ENCODE measurements at places on chromosomes 3 and 15.

- no peak for DNase-seq
These were observed 153.2 kb downstream of the CTNNB1 start for GRCh38 chr3:41352510-41352909.

- DNase-seq = no peak
These were observed 578.3 kb downstream of the PDCD6IP start for GRCh38 chr3:34376691-34377090.

- no peak for DNase-seq
These were observed 121.8 kb downstream of the ADAM10 start for GRCh38 chr15:58627701-58628100.

DNA sequence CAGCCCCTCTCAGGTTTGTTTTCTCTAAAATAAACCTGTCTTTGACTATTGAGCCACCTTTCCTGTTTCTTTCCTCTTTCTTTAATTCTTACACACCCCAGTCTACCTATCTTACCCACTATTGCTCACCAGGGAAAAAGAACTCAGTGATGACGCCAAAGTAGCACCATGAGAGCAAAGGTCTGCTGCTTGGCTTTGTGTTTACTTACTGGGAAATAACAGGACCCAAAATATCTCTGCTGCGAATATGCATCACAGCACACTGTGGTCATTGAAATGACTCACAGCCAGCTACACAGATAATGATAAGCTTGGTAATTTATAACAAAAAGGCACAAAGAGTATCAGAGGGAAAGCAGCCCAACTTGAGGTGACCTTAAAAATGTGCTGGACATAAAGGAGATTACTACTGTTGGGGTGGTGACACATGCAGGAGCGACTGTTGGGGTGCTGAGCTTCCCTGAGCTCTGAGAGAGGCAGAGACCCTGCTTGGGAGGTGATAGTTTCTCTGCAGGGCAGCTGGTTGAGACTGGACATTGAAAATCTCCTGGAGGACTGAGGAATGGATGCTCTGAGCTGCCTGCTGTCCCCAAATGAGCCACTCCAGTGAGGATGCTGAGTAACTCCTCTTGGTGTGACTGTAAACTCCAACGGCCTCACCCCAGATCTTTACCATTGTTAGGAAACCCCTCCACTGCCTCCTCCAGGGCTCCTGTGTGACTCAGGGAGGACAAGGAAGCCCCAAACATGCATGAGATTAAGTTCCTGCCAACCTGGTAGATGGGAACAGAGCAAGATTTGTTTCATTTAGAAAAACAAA lies 14.5 kb downstream of the EFCAB12 start:
- no peak for DNase-seq

GRCh38 chr15:30922480-30923311 lies 19.0 kb downstream of the FAN1 start:
- no peak for DNase-seq

DNA sequence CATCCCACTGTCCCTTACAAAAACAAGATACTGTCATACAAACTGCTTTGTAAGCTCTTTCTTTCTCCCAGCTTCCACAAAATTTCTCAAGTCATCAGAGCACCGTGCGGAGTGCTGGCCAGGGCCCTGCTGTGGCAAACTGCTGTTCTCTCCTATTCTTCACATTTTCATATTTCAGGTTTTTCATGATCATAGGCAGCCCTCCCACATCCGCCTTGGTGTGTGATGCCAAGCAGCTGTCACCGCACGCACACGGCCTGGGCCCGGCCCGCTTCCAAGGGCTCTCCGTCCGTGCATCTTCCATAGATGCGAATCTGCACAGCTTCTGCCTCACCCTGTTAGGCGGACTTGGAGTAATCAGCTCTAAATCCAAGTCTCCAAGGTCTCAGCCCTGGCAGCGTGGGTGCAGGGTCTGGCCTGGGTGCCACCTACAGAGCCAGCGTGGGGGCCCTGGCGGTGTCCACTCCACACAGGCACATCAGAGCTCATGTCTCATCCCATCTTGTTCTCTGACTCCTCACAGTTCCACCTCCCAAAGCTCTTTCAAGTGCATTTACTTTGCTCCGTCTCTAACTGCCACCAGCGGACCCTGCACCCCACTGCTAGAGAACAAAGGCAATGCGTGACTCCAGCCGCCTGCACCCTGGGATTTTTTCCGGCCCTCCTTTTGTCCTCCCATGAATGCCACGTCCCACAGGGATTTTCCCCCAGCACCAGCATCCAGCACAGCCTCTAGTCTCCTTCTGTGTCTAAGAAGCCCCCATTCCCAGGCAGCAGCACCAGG lies 27.2 kb downstream of the CYFIP1 start:
- no peak for DNase-seq

DNA sequence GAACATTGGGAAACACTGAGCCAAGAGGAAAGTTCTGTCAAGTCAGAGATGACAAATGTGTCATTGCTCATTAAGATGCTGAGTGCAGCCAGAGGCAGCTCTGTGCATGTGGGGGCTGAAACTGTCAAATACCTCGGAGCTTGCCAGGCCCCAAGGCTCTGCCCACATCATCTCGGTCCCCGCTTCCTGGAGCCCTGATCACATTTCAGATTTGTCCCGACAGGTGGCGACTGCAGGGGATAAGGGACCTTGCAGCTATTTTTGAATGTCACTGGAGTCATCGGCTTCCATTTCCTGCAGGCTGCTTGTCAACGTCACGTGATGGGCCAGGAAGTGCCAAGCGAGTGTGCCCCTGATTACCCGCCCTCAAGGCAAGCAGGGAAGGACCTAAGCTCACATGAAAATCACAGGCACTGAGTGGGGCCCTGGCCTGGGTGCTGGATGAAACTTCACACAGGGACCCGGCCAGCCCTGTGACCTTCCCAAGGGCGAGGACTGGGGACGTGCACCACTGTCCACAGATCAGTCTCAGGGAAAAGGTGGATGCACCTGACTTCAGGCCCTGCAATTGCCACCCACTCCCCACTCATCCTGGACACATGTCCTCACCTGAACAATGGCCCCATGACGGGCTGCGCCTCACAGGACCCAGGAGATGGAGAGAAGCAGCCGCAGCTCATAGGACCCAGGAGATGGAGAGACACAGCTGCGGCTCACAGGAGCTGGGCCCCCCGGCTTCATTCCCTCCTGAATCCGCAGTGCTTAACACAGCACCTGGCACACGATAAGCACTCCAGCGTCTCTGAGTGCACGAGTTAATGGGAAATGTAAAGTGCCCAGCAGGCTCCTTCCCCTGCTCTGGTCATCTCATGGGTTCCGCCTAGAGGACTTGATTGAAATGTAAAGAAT lies 73.4 kb downstream of the NUP210 start:
- DNase-seq = peak; percentile 55

GRCh38 chr3:110958313-110959147 lies 113.1 kb upstream of the NECTIN3 start:
- DNase-seq = no peak

DNA sequence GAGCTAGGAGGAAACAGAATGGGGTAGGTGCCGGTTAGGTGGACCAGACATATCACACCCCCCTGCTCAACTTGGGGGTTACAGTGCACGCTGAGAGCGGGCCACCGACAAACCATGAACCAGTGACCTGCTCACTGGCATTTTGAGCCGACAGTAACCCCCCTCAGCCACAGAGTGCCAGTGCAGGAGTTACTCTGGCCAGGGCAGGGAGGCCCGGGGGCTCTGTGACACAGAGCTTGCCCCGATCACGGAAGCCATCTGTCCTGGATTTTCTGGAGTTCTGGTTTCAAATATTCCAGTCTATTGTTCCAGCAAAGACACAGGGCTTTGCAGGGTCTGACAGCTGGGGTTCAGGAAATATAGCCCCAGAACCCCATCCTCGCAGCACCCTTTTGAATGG lies 225.2 kb downstream of the VPS13C start:
- DNase-seq = no peak

DNA sequence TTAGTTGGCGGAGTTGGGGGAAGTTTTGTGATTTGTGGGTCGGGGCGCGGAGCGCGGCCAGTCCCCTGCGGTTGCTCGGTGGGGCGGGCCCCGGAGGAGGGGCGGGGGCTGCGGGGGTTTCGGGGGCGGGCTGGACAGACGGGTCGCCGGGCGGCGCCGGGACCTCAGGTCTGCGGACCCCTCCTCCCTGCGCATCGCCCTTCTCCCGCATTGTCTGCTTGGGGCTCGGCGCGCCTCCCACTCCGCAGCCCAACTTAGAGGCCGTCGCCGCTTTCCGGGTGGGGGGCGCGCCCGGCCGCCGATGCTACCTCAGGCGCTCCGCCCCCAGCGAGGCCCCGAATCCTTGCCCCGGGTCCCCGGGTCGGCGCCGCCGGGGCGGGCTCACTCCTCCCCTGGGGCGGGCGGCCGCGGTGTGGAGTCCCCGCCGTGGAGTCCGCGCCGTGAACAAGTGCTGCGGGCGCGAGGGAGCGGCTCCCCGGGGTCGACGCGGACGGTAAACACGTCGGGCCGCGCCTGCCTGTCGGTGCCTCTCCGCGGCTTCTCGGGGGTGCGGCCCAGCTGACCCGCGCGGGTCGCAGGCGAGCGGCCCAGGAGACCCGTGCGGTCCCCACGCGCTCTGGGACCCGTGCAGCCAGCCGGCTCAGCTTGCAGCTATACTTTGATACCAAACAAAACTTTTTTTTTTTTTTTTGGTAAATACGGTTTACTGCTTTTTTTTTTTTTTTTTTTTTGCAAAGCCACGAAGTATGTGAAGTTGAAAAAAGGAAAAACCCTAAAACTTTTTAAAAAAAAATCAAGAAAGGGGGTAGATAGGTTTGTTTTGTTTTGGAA lies 624 bp downstream of the AKAP13 start:
- DNase-seq = peak; percentile 56

- DNase-seq = no peak
These were observed 375.6 kb upstream of the TPRG1 start for GRCh38 chr3:188796122-188796631.

DNA sequence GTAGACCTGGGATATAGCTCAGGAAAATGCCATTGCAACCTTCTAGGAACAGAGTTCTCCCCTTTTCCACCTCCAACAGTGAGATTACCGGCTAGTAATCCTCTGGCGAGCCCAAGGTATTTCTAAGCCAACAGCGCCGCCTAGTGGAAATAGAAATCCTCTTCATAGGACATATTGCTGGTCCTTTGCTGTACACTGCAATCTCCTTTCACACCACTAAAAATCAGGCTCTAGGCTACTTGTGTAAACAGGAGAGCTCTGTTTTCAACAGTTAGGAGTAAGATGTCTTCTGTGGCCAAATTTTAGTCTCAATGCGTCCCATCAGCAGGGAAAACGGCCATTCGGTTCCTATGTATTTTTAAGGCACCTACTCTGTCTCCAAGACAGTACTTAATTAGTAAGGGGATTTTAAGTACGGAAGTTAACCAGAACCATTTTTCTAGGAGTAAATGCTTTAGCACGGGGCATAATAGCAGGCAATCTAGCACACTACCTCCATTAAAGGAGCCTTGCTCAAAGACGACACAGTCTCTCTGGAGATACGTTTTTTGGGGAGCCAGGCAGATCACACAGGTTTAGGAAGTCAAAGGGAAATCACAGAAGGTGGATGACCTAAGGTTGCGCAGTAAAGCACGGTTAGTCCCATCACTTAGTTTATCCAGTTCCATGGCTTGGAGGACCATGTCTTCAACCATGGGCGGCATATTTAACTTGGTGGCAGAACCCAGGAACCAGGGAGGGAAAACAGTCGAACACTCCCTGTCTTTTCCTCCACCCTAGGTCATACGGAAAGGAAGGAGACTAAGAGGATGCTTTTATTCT lies 43.8 kb downstream of the NCEH1 start:
- DNase-seq = peak; percentile 38

DNA sequence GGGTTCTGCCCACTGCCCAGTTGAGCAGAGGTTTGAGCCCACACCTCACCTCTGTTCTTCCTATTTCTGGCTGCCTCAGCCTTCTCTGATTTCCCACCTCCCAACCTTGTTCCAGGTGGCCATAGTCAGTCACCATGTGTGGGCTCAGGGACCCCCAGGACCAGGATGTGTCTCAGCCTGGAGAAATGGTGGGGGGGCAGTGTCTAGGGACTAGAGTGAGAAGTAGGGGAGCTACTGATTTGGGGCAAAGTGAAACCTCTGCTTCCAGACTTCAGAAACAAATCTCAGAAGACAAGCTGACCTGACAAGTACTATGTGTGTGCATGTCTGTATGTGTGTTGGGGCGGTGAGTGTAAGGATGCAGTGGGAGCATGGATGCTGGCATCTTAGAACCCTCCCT lies 22.9 kb downstream of the SHF start:
- DNase-seq = no peak

- DNase-seq = no peak
These were observed 17.2 kb downstream of the CASR start for GRCh38 chr3:122200661-122201060.

DNA sequence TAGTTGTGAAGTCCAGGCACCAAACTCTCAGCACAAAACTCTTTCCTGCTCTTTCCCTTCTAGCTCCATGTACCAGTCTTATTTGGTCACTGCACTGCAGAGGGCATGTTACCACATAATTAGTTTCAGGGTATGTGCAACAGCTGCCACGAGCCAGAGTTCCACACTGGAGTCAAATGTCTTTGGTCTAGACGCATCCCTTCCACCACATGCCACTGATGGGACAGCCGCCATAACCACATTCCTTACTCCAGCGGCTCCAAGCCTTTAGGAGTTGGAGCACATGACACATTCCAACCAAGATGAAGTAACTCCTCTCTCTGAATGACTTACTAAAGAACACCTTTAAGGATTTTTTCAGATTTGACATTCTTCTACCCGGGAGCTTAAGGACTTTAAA lies 153.4 kb downstream of the ERC2 start:
- DNase-seq = no peak

DNA sequence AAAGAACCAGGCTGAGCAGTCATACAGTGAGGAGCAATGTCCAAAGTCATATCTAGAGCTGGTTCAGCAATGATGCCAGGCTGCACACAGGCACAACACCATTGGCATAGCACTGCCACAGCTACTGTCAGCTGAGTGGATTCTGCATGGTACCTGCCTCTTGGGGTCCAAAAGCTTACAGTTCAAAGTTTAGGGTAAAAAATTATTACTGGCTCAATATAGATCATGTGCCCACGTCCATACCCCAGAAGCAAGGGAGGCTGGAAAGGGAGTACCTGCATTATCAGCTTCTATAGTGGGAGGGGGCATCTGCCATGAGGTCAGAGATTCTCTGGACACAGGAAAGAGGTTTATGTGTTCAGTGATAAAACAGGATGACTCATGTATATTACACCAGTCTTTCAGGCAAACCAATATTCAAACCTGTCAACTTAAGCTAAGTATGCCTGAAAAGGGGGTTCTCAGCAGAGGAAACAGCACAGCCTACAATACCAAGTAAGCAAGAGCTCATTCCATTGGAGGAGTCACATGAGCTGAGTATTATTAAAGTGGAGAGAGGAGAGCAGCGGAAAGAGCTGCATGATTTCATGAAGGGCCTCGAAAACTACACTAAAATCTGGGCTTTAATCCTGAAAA lies 99.0 kb downstream of the ANO10 start:
- DNase-seq = no peak

GRCh38 chr3:193795062-193795690 lies 202.2 kb downstream of the OPA1 start:
- no peak for DNase-seq

- DNase-seq = no peak
These were observed 10.6 kb downstream of the TRH start for GRCh38 chr3:129985113-129985512.

GRCh38 chr15:33313491-33313890 lies 2.7 kb downstream of the RYR3 start:
- no peak for DNase-seq
